ENCODE measurements at places on chromosomes 12 and 14.

- DNase-seq, result no peak
Observed at GRCh38 chr12:123744836-123745235, 17.3 kb upstream of the DNAH10 start.

GRCh38 chr12:111741235-111741812, 25.4 kb upstream of the ALDH2 start:
- DNase-seq, result no peak

DNA sequence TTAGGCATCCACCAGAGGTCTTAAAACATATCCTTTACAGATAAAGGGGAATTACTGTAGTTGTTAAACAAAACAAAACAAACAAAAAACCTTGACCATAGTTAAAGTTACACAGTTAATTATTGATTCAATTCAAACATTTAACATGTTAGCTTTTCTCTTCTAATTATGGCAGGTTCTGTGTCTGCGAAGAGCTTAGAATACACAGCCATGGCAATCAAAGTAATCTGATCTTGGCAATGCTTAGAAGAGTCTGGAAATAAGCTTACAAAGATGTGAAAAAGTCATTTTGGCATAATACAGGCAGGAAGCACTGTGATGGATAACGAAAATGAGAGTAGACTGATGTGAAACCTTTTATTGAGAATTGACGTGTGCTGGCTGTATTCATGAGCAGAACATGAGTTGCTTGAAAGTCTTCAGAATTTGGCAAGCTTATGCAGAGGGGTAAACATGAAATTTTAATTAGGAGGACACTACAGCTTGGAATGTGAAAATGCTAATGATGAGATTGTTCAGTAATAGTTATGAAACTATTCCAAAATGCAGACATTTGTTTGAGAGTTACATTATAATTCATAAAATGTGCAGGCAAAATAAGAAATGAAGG, 629.6 kb downstream of the FSCB start:
- DNase-seq, result no peak

DNA sequence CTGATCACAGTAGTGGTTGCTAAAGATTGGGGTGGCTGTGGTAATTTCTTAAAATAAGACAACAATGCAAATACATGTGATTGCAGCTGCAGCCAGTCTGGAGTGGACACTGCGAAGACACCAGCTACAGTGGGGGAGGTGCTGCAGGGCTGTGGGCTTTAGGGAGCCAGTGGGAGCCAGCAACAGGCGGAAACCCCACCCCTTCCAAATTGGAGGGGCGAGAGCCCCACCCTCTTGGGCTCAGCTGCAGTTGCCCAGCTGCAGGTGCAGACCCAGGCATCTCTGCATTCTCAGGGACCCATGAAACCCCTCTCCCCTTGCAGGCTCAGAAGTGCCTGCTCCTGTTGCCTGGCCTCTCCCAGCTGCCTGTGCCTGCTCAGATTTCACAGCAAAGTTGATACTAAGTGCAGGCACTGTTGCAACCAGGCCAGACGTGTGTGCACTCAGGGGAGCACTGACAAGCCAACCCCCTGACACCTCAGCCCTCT, 104.8 kb downstream of the MYF5 start:
- DNase-seq, result no peak

- DNase-seq, result no peak
Observed at GRCh38 chr12:108449478-108449877, 65.6 kb upstream of the FICD start.

DNA sequence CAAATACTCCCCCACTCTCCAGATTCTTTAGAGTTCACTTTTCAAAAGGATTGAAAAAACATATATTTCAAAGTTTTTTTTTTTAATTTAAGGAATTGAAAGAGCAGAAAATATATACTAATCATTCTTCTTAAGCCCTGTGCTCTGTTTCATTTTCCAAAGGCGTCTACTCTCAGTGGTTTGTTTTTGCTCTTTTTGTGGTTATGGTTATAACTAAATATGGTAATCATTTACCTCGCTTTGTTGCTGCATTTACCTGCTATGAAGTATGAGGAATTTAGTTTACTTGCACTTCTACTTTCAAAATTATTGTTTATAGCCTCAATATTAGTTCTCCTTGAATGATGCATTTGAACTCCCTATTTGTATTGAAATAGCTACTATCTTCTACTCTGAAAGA, 55.9 kb upstream of the LRRK2 start:
- DNase-seq, result no peak

GRCh38 chr12:131140697-131141096, 187.0 kb downstream of the ADGRD1 start:
- no peak for DNase-seq

DNA sequence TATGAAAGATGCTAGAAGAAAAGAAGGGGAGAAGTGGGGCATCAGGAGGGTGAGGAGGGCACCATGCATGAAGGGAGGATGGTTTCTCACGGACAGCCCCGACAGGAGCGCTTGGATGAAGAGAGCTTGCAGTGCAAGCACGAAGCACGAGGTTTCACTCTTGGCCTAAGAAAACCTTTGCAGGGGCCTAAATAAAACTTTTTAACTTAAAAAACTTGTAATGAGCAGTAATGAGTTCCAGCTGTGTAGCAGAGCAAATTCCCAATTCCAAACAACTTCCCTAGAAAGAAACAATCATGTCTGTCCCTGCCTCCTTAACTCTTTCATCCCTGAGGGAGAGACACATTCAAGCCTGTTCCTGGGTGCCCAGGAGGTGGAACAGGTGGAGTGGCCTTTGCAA, 119.5 kb downstream of the PAH start:
- DNase-seq, result peak; percentile 33

DNA sequence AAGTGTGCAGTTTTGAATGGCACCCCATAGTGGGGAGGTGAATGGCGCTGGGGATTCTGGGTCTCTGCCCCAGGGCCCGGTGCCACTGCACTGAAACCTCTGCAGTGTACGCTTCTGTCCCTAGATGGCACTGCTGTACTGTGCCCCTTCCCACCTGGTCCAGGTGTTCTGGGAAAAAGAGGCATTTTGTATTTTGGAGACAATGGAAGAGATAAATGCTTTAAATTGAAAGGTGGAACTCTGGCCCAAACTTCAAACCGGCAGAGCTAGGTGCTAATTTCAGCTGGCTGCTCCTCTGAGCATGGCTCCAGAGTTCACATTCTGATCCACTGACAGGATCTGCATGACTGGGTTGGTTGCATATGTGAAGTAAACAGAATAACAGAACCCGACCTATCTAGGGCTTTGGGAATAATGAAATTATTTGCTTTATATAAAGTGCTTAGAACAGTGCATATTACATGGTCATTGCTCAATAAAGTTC, 52.2 kb downstream of the KRT80 start:
- no peak for DNase-seq

DNA sequence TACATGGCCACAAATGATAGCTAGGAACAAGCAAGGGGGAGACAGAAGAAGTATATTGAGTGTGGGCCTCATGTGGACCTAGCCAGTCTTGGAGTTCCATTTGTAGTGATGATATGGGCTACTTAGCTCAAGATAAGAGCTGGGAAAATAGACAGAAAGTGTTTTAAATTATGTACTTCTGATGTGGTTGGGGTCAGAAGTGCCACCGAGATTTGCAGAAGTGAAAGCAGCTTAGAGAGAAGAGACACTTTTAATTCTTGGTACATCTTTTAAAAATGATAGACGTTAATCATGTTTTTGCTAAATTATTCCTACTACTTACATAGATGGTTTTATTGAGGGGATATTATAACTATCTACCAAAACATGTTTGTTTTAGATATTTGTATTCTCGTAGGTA, 198.3 kb upstream of the PDZRN4 start:
- no peak for DNase-seq

DNA sequence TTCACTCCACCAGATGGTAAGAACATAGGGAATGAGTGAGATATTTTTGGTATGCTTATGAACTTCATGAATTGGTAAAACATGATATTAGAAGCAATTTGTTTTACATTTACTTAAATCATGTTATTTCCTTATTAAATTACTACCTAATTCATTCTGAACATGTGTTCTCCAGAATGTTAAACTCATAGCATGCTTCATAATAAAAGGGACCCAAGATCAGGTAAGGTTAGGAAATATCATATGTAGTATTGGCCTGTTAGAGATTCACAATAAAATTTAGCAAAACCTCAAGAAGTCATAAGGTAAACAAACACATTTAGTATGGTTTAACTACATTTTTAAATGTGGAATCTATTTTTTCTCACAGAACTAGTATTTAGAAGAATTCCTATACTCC, 28.2 kb downstream of the PTPRQ start:
- DNase-seq, result no peak

- peak; percentile 41 for DNase-seq
Observed at GRCh38 chr14:64293976-64294671, at the start of gene ESR2. Gene ESR2 (minus strand): TSS chr14:64294371. CDS start chr14:64282985, 11,386 bp downstream.

GRCh38 chr14:100223332-100224201, 15.4 kb upstream of the YY1 start:
- no peak for DNase-seq

DNA sequence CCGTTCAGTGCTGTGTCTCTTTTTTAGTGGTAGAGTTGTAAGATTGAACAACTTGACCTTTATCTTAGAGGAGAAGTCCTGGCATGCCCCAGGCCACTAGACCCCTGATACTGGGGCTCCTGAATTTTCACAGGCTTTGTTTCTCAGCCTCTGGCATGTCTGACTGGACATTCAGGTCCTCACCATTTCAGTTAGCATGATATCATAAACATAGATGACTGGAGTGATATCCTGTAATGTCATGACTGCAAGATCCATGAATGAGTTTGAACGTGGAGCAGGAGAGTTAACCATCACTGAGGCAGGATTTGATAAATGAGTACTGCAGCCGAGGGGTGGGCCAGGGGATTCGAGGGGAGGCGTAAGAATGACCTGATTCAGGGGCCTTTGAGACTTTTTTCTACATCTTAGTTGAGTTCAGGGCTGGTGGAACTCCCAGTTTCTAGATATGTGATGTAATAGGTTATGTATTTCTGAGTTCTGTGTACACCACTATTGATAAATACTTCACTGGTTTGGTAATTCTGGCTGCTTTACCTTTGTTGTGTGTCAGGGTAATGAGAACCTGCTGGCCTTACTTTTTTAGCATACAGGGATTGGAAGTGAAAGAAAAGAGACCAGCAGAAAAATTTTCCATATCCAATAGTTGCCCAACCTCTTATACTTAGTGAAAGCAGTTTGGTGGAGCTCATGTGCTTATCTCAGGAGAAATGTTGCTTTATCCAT, 217.0 kb downstream of the SYNE2 start:
- no peak for DNase-seq

GRCh38 chr14:90805662-90806540, 10.3 kb downstream of the TTC7B start:
- DNase-seq, result no peak

- DNase-seq, result no peak
Observed at GRCh38 chr12:89126712-89127111, 225.6 kb downstream of the DUSP6 start.

- DNase-seq, result no peak
Observed at GRCh38 chr12:89206390-89206789, 145.9 kb downstream of the DUSP6 start.

GRCh38 chr12:89217472-89217871, 134.8 kb downstream of the DUSP6 start:
- no peak for DNase-seq

- no peak for DNase-seq
Observed at GRCh38 chr12:27330846-27331245, 1.8 kb upstream of the BMAL2 start.

DNA sequence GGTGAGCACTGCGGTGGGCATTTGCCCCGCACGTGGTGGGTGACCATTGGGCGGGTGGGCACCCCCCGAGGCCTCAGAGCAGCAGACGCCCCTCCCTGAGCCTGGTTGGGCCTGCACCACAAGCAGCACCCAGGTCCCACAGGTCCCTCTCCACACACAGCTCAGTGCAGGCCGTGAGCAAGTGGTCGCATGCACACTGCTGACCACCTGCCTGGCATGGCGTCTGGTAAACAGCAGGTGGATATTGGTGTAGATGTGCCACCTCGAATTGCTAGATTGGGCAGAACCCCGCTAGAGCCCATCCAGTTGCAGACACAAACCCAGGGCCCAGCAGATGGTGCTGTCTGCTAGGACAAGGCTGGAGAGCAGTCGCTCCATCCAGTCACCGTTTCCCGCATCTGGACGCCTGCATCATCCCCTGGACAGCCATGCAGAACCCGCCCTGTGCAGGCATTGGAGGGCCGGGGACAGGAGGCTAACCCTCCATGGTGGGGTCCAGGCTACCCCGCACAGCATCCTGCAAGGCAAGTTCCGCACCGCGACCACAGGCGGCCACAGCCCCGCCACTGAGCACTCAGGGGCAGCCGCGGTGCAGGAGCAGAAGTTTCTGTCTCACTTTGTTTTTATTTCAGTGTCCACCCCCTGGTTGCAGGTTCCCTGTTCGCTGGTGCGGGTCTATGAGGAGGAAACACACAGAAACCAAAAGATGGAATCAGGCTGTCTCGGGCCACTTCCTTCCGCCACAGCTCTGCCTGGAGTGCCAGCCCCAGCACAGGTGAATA, 45.6 kb upstream of the RIMBP2 start:
- peak; percentile 69 for DNase-seq

- no peak for DNase-seq
Observed at GRCh38 chr12:11457996-11458645, 62.8 kb upstream of the PRB2 start.

- DNase-seq, result no peak
Observed at GRCh38 chr14:34000396-34000795, 49.5 kb upstream of the EGLN3 start.

- no peak for DNase-seq
Observed at GRCh38 chr12:80698256-80698655, 9.2 kb upstream of the MYF6 start.

DNA sequence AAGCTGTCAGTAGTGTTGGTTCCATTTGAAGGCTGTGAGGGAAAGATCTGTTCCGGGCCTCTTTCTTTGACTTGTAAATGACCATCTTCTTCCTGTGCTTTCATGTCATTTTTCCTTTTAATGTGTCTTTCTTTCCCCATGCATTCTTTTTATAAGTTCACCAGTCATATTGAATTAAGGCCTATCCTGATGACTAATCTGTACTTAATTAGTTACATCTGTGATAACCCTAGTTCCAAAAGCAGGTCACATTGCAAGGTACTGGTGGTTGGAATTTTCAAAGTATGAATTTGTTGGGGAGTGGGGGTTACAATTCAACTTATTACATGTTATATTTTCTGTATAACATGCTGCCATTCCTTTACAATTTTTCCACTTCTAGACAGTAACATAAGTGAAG, 1642.1 kb upstream of the FLRT2 start:
- DNase-seq, result no peak

GRCh38 chr14:75522983-75523318, 682 bp downstream of the BATF start:
- no peak for DNase-seq

DNA sequence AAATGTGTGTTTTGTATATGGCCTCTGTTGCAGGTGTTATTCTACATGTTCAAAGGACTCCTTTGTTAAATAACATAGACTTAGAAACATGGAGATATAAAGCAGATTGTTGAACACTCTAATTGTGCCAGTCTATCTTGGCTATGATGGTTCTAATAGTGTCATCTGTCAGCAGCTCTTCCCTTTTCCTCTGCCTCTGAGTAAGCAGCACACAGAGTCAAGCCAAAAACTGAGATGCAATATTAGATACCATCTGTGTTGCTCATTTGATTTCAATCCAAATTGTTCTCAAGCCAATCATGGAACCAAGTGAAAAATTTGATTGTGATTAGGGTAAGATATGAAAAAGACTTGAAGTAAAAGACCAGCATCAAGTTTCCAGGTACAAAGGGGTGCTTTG, 871.1 kb upstream of the MGAT4C start:
- no peak for DNase-seq

All from femur (tissue), 1 donor.